ENCODE measurements at places on chromosomes 1 and 21.
A peak's percentile ranks its signal among the peaks of the same experiment; 100 is the strongest.

DNA sequence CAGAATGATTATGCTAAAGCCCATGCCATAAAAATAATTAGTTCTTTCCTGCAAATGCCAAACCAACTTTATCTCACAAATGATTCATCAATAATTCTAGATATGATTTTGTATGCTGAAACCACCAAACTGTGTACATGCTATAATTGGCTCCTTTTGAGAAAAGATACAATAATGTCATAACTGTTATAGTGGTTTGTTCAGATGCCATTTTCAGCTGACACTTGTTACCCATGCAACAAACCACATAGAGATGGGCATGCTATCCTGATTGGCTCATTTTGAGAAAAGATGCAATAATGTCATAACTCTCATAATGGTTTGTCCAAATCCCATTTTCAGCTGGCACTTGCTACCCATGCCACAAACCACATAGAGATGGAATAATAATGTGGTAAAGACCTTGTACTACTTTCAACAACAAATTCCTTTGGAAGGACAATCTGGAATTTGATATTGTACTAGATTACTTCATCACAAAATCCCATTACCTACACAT is 283.8 kb downstream of the TPR start:
- no peak for DNase-seq

DNA sequence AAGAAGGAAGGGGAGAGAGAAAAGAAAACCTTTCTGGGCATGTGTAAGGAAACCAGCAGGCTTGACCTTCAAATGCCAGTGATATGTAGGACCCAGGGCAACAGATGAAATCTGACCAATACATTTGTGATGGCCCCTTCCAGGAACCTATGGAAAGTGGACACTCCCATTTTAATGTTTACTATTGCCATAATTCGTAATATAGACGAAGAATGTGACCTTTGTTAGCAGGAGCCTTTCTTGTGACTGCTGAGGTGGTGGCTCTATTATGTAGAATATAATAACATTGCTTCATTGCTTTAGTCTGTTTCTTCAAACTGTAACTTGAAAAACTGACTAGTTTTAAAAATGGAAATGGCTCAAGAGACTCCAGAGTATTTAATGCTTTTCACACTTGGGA is 150.8 kb downstream of the MAGI3 start:
- no peak for DNase-seq

DNA sequence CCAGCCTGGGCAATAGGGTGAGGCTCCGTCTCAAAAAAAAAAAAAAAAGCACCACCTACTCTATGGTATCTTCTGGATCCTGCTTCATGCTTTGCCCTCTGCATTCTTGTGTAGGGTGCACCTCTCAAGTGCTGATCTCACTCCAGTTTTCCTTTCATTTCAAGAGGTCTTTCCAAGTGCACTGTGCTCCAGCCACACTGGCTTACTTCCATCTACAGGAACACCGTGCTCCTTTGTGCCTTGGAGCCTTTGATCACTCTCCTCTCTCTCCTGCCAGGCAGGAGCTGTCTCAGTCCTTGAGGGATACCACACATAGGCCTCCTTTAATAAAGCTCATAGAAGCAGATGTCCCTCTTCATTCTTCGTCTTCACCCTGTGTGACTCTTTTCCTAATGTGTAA is 55.4 kb upstream of the GREM2 start:
- no peak for DNase-seq

DNA sequence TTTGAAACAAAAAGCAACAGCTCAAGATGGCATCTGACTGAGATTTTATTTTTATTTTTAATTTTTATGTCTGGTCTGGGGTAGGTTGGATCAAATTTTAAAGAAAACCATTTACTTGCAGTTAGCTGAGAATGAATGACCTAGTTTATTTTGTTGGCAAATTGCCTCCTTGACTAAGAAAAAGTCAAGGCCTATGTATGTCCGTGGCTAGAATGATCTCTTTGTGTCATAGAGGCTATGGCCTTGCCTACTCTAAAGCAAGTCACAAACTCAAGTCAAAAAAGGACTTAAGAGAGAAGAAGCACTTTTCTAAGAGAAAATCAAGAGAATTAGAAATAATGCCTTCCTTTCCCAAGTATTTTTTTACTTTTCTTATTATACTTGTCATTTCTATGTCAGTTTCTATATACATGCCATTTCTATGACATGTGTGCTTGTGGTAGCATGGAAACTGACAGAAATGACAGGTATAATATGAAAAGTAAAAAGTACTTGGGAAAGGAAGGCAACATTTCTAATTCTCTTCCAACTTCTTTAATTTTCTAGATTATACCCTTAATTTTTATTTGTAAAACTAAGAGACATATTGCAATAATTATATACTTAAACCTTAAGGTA is 136.7 kb downstream of the CENPF start:
- DNase-seq, result no peak

- DNase-seq, result no peak
Observed at GRCh38 chr1:111474521-111474920, 737 bp downstream of the C1orf162 start.

DNA sequence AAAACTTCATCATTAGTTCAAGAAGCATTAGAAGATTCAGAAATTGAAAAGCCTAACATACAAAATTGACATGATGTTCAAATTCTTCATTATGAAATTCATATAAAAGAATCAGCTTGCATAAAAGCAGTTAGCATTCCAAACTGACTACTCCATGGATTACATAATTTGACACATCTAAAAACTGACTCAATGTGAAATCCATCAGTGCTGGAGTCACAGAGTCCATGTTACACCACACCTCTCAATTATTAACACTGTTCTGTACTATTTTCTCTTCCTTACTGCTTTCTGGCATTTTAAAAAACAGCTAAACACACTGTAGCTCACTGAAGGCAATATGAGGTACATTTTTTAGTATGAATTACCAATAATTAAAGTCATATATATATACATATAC is 28.0 kb downstream of the ARHGAP29 start:
- peak; percentile 81 for DNase-seq

DNA sequence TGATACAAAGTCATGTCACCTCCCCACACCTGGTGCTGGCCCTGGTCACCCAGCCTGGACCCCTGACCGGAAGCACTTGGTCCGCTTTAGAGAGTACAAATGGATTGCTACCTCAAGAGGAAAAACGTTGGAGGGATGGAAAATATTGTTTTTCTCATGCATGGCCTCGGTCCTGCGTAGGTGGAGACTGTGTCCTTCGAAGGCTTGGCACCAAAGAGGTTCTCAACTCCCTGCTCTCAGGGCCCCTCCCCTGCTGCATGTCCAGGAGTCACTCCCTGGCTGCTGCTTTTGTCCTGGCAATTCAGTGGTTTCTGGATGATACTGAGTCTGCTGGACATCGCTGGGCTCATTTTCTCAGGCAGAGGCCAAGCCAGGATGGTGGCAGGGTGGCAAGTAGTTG is 529.8 kb downstream of the KIF26B start:
- DNase-seq, result no peak

GRCh38 chr1:18347559-18347958 is 133.2 kb upstream of the KLHDC7A start:
- no peak for DNase-seq

- DNase-seq, result peak; percentile 94
Observed at GRCh38 chr1:202034683-202035462, 24.5 kb downstream of the ELF3 start.

DNA sequence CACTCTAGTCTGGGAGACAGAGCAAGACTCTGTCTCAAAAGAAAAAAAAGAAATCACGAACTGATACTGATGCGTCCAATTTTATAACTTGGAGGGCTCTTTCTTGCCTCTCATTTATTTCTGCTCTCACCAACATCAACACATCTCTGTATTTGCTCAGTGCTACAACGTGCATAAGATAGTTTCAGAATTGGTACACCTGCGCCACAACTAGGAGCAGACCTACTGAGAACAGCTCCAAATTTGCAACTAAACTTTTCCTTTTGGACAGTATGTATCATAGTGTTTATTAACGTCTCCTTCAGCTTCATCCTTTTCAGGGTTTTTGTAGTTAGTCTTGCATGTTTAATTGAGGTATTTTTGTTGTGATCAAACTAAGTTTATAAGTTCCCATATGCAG is 27.7 kb downstream of the TRAPPC10 start:
- no peak for DNase-seq
